ENCODE measurements at places on chromosomes 12 and 14. TPM values are rescaled to one million over a fixed set of nuclear protein-coding genes. Genes with fewer than 3 reads are reported as not detected.

Gene KLRF2
- total RNA-seq, result 1.6 TPM

Gene TNFAIP2
- 2.1 TPM for total RNA-seq

Gene AQP5
- not detected for total RNA-seq

DNA sequence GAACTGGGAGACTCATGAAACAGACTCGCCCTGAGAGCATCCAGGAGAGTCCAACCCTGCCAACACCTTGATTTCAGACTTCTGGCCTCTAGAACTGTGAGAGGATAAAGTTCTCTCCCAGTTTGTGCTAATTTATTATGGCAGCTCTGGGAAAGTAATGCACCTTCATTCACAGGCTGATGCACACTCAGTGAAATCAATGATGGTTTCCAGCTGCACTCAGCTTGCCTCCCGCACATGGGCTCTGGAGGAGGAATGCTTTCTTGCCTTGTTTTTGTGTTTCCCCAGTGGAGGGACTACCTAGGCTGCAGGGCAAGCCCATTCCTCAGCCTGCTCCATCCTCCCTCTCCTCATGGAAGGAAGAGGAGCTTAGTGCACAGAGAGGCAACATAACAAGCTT, 45.7 kb downstream of the TMEM132C start:
- DNase-seq, result no peak

- DNase-seq, result no peak
Measured at GRCh38 chr12:50508970-50509663, 4.3 kb downstream of the DIP2B start.
